ENCODE measurements at places on chromosomes 12 and 14.

DNA sequence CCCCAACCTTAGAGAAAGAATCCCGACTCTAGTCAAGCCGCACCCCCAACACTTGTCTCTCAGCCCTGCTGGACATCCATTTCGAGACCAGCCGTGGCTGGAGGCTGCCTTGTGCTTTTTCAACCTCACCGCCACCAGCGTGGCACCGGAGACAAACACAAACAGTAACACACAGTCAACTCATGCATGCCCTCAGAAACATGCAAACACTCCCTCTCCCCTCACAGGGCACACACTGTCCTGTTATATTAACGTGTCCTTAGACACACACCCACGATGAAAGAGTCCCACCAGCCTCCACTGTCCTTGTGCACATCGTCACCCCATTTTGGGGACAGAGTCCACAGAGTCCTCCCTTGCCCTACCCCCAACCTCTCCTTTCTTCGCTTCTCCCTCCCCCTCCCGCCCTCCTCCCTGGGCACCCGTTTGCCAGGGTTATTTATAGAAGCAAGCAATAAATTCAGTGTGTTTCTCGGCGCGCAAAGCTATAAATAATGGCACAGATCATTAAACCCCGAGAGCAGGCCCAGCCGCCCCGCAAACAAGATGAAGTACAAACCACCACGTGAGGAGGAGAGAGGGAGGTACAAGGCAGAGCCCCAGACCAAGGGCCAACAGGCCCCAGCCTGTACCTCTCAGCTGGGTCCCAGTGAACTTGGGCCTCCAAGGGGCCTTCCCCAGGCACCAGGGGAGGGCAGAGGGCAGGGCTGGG, 27.9 kb downstream of the SMUG1 start:
- DNase-seq: no peak

DNA sequence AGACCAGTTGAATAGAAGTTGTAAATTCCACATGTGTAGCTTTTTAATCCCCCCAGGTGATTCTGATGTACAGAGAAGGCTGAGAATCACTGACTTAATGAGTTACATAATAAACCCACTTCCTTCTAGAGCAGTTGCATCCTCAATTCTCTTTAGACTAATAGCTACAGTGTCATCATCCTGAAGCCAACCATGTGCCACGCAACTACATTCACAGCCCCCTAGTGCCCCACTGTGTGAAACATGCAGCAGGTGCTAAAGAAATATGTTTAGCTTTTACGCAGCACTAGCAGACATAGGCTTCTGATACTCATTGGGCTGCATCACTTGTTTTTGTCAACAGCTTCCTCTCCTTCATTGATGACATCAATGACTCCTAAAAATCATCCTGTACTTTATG, 1168.3 kb downstream of the BCL11B start:
- no peak for DNase-seq

DNA sequence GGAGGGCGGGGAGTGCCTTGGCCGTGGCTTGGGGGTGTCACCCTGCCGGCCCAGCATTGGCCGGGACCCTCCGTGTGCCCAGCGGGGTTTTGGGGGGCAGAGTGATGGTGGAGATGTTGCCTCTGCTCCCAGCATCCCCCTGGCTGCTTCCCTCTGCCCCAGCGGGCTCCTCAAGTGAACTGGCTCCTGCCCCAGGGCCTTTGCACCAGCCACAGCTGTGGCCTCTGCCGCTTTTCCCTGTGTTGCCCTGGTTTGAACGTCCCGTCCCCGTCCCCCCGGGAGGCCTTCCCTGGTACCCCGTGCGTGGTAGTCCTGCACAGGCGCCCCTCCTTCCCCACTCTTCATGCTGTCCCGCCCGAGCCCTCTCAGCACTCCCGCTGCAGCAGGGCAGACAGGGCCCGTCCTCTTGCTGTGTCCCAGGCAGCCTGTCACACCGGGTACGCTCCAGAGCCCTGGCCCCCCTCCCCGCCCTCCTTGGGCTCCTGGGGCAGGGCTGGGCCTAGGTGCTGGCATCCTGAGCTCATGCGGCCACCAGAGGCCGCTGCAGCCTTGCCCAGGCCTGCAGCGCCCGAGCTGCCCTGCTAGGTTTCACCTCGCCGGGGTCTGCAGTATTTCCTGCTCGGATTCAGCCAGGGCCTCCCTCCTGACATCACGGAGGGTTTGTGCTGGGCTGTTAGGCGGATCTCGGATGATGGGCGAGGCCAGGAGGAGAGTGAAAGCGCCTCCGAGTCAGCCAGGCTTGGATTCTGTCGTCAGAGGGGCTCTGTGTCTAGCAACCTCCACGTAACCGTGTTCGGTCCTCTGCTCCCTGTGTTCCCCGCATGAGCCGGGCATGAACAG, 9.5 kb downstream of the NOC4L start:
- DNase-seq: peak; percentile 50

DNA sequence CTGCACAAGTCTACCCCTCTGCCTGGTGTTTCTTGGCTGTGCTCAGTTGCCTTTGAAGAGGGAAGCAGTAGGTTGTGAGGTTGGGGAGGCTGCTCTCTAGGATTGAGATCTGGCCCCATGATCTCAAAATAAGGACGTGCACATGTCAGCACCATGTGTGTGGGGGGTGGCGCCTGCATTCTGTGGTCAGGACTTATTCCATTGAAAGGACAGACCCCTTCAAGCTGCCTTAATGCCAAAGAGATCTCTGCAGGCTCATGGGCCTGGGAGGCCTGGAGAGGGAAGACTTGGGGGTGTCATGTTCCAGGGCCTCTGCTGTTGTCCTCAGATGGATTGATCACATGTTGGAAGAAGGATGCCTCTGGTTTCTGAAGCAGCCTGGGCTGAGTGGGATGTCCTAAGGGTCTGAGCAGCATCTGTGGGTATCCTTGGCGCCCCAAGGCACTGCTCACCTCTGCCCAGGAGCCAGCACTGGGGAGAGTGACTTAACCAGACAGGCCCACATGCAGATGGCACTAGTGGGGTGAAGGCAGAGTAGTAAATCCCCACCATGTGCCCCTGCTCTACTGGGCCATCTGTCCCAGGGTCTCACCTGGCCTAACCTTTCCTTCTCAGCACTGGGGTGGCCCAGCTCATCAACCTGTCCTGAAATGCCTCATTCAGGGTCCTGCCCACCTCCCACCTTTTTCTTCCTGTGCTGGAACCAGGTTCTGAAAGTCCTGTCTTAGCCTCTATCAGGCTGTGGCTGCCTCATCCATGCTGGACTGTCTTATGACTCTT, 118.9 kb downstream of the ADGRD1 start:
- DNase-seq: no peak

- DNase-seq: no peak
Measured at GRCh38 chr12:53226815-53227214, 5.2 kb downstream of the RARG start.

- no peak for DNase-seq
Measured at GRCh38 chr12:5220835-5221234, 177.2 kb downstream of the KCNA5 start.

DNA sequence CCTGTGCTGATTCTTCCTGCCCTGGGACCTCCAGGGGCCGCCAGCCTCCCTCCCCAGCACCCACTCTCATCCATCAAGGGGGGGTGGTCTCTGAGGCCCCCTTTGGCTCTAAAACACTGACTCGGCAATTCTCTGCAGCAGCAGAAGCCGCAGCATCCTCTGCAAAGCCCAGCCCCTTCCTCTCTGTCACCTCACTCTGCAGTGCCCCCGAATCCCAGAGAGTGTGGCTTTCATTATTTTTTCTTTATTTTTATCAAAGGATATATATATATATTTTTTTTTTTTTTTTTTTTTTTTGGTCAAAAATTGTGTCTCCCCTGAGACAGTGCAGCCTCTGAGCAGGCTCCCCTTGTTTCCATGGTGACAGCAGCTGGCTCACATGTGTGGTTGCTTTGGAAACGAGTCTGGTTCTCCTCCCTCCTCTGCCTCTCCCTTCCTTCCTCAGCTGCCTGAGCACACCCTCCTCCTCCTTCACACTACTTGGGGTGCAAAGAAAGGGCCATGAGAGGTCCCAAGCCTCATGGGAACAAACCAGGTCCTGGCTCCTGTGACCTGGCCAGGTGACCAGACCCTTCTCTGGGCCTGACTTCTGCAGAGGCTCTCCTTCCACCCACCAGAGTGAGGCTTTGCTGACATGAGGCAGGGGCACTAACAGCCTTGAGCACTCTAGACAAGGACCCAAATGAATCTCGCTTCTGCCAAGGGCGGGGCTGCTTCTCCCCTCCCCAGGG, 100.5 kb downstream of the LRRC74A start:
- DNase-seq: peak; percentile 53

DNA sequence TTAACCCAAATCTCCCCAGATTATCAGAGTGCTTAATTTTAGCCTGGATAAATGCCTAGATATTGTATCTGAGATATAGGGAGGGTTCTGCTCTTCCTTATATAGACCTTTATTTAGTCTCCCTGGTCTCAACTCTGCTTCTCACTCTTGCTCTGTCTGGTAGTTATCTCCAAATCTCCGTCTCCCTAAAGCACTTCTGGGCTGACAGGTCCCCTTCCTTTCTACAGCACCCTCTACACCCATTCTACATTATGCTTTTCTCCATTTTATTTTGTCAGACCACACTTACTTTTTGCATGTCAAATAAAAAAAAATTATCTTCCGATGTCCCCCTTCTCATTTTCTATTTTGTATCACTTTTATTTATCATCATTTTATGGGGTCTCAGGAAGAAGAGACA, 2.0 kb upstream of the ERC1 start:
- no peak for DNase-seq

DNA sequence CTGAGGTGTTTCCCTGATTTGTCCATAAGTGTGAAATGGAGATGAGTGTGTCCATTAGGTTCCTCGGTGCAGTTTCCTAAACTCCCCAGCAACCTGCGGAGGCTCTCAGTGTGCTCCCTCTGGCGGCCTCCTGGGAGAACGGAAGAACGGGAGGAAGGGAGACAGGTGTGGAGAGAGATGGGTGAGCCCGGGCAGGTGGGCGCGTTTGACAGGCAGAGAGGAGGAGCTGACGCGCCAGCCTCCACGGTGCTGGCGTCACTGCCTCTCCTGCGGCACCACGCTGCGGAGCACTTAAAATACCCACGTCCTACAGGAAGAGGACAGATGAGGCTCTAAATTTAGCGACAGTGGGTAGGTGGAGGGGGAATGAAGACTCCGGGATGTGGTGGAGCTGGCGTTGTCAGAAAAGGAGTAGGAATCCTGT, 26.8 kb upstream of the PEX5 start:
- no peak for DNase-seq

- DNase-seq: no peak
Measured at GRCh38 chr12:79659961-79660431, 30.8 kb downstream of the PAWR start.

- peak; percentile 35 for DNase-seq
Measured at GRCh38 chr12:21913823-21914222, 27.4 kb downstream of the ABCC9 start.

GRCh38 chr14:76904100-76904739, 78.0 kb downstream of the LRRC74A start:
- peak; percentile 84 for DNase-seq

DNA sequence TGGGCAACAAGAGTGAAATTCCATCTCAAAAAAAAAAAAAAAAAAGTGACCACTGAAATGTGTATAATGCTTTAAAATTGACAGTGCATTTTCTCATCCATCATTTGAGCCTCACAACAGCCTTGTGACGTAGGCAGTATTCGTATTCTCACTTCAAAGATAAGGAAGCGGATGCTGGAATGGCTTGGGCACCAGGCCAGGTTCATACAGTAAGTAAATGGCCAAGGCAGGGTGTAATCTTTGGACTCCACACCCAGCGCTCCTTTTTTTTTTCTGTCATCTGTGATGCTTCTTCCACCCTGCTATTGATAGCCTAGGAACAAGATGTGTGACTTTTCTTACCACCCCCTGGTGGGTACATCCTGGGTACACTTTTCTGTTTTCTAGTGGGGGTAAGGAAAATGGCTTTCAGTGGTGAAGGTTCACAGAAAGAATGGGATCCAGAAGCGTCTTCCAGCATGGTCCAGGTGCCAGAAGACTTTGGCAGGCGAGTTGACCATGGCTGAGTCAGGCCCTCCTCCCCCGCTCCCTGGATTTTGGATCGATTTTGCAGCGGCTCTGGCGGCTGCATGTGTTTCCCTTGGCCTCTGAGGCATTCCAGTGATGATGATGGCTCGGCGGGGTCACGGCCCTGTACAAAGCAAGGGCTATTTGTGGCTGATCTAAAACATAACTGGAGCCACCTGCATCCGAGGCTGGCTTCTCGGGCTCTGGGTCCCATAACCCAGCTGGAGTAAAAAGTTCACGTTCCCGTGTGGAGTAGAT, 110.6 kb downstream of the CACNA1C start:
- DNase-seq: peak; percentile 94

DNA sequence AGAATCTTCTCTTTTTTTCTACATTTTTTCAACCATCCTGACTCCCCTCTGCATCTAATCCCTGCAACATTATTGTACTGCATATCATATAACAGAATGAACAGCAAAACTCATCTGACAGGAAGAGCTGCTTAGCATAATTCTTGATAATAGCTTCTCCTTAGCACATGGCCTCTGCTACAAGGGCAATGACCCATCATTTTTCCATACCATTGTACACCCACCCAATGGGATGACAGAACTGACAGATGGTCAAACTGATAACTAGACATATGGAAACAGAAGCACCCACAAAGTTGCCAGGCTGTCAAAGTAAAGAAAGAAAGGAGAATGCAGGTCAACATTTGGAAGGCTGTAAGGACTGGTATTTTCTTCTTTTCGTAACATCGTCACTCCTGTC, 390.4 kb upstream of the USP15 start:
- no peak for DNase-seq

Data from HCEC 1CT (cell line).